ENCODE measurements at places on chromosomes 2 and 18.

- no peak for DNase-seq
These were observed 97.8 kb downstream of the MYT1L start for GRCh38 chr2:2233171-2233826.

DNA sequence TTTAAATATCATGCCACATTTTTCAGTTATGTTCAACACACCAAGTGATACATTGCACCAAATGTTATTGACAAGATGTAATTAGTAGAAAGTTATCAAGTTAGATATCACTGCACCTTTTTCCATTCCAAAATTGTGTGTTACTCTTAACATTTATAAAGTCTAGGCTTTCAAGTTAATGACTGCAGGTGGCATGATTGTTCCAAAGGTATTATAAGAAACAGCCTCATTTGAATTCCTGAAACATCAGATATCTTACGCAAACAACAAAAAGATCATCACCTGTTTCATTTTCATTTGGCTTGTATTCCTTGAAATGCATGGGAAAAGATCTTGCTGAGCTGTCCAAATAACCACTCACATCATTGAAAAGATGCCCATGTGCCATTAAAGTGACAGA lies 1528.2 kb upstream of the ZEB2 start:
- no peak for DNase-seq

- DNase-seq = no peak
These were observed 263.1 kb upstream of the ID2 start for GRCh38 chr2:8418721-8419120.

DNA sequence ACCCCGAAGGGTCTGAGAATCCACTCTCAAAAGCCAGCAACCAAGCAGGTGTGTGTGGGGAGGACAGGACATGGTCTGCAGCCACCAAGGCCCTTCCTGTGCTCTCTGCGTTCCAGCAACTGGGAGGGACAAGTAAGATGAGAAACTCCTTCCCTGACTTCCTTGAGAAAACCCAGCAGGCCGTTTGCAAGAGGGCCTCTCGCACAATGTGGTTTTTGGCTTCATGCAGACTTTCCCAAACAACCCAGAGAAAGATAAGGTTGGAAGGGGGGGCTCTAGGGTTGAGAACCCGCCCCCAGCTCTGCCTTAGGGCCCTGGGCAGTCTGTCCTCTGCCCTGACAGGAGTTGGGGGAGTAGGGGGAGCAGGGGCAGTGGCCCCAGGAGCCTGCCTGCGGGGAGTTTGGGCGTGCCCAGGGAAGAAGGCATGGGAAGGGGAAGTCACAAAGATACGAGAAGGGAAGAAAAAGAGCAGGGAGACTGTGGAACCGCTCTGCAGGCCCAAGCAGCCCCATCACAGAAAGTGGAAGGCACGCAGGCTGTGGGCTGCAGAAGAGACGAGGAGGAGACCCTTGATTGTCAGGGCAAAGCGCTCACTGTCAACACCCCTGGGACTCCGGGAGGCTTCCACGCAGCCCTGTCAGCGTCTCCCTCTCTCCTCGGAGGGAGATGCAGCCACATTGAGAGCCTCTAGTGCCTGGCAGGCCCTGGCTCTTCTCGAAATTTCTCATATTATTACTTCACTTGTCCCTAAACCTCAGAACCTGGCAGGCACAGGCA lies 99.8 kb downstream of the SMAD7 start:
- DNase-seq = no peak

- no peak for DNase-seq
These were observed 119.0 kb downstream of the FEZ2 start for GRCh38 chr2:36478999-36479398.

DNA sequence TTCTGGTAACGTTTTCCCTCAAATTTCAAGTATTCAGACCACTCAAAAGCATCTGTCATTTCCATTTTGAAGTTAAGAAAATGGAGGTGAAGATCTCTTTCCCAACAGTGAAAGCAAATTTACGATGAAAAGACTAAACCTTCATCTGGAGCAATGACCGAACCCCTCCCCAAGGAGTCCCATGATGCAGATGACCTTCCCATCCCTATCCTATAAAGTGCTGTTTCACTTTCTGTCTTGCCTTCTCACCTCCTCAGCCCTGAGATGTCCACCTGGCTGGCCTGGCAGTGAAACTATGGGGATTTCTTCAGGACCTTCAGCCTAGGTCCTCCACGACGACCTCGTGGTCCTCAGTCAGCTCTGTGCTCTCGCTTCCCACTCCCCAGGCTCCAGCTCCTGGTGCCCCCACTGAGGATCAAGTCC lies 925 bp upstream of the NPC1 start:
- no peak for DNase-seq

GRCh38 chr2:53854678-53855077 lies 5.1 kb downstream of the GPR75 start:
- DNase-seq = no peak

GRCh38 chr18:23229472-23229871 lies 94.2 kb downstream of the CABLES1 start:
- DNase-seq = no peak

DNA sequence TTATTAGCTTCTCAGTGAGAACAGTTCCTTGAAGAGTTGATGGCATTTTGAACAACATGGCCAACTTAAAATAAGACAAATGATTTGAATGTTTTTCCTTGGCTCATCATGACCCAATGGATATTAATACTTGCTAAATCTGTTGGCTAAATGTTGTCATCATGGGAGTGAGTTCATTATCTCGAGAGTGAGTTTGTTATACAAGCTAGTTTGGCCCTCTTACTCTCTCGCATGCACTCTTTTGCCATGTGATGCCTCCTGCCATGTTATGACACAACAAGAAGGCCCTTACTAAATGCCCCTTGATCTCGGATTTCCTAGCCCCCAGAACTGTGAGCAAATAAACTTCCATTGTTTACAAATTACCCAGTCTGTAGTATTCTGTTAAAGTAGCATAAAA lies 22.9 kb upstream of the SANBR start:
- no peak for DNase-seq

DNA sequence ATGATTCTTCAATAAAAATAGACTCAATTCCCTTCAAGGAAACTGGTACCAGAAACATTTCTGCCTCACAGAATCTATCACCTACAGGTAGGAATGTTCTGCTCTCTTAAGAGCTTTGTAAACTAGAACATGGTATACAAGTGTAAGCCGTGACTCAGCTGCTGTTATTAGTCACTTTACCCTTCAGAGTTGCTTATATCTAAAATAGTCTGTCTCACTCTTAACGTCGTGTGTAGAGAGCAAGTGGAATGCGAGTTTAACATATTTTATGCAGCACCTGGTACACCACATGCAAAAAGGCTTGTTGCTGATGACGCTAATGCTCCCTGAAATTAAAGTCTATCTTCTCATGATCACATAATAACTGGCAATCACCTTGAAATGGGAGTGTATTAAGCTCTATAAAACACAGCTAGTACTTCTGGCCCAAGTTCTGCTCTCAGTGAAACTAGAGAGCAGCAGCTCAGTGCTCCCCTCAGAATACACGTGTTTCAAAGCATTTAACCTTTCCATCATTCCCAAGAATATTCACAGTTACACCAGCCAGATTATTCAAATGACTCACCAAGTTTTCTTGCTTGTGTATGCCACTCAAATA lies 420.0 kb downstream of the ZEB2 start:
- no peak for DNase-seq

GRCh38 chr2:15563227-15564100 lies 2.3 kb upstream of the NBAS start:
- no peak for DNase-seq

DNA sequence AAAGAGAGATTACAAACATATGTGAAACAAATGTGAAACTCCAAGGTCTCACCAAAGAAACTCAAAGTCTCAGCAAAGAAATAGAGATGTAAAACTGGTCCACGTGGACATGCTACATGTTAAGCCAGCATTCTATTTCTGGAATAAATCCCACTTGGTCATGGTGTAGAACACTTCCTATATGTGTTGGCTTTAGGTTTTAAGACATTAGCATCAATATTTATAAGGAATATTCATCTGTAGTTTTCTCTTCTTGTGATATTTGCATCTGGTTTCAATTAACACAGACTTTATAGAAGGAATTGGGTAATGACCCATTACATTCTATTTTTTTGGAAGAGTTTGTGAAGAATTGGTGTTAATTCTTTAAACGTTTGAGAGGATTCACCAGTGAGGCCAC lies 133.1 kb downstream of the COPS8 start:
- DNase-seq = no peak

- DNase-seq = no peak
These were observed 231.7 kb upstream of the HS6ST1 start for GRCh38 chr2:128550389-128550788.

DNA sequence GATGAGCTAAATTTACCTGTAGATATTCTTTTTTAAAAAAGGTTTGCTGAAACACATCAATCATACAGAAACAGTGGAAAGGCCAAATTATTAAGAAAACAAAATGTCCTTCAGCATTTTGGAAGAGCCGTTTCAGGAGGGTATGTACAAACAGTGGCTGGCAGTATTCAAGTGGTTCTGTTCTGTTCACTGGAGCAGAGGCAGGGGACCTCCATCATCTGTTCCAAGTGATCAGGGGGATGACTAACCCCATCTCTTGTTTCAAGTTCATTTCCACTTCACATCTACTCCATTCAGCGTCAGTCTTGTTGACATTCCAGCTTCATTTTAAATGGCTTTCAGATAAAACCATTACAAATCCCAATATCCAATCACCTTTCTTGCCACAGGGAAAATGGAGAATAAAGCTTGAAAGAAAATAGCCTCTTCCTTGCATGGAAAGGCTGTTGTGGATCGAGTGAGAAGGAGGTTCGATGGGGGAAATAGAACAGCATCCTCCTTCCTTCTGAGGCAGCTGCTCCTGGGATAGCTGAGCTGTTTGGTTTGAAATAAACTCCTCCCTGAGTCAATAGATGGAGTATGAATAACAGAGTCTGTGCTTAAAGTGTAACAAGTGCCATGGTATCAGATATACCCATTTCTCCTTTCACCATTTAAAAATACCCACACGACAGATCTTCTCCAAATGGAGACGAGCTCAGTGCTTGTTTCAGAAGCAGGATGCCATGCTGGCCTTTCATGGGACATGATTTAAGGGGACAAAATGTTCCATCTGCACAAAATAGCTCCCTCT lies 63.7 kb upstream of the OTOF start:
- no peak for DNase-seq

Measured in neural progenitor cell (in vitro differentiated cells).